ENCODE measurements at places on chromosomes 11 and 22.

DNA sequence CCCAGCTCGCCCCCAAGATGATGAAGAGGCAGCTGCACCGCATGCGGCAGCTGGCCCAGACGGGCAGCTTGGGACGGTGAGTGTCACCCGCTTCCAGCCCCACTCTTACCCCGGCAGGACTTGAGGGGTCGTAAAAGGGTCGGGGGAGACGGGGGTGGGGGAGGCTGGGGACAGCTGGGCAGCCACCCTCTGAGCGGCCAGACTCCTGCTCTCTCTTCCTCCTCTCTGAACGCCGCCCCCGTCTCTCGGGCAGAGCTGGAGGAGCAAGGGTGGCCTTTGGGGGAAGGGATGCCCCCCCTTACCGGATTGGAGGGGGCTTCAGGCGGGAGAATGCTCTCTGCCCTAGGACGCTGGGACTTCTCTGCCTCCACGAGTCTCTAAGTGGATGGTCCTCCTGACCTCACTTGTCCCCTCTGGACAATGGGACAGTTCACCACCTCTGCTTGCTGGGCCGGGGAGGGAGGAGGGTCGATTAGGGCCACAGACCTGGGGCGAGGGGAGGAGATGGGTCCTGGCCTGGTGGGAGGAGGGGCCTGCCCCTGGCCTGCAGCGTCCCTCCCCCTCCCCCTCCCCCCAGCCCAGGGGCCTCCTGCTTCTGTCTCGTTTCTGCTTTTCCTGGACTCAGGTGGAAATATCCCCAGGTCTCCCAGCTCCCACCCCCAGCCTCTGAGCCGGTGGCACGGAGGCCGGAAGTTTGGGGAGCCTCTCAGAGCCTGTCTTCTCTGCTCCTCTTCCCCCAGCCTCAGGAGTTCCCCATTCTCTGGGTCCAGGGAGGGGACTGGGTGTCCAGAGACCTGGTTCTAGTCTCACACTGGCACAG, 512 bp downstream of the SH3BP1 start:
- no peak for DNase-seq

GRCh38 chr11:126132319-126132718, 69.7 kb upstream of the CDON start:
- DNase-seq, result no peak

DNA sequence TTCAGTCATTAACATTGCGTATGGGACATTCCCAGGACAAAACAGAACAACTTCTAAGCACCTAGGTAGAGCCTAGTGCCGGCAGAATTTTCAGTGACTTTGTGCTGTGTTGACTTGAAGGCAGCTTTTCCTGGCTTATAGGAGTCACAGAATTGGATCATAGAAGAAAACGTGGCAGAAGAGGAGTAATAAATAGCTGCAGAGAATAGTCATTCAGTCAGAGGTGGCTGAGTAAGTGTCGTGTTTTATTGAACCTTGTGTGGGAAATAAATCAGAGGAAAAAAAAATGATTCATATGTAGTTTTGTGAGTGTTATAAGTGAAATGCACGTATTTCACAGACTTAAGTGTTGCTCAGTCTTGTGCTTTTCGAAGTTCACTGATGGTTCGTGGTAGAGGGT, 2.1 kb downstream of the BARX2 start:
- DNase-seq, result no peak

DNA sequence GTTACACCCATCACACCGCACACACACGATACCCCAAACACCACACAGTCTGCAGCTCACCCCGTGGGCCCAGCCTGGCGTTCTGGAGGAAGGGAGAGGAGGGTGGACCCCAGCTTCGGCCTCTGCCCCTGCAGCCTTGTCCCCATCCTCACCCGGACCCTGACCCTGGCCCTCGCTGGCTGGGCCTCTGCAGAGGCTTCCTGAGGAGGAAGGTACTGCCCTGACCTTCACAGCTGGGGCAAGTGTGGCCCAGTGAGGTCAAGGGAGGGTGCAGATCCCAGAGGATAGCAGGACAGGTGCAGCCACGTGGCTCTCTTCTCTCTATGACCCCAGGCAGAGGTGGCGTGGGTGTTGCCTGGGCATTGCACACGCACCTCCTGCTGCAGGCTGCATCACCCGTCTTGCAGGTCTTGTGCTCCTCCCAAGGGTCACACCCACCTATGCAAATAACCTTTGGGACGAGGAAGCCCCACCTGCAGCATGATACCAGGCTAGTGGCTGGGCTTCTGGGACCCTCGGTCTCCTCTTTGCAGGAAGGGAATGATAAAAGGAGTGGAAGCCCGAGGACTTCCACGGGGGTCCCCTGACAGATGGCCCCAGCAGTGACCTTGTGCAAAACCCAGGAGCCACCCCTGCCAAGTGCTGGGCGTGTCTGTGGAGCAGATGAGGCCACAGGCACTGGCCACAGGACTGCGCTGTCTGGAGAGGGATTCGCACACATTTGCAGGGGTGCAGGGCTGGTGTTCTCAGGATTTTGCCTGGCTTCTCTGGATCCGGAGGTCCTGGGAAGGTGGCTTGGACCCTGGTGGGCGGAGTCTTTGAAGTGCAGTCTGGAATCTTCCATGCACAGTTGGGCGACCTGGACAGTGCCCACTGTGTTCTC, 1241.5 kb downstream of the BRD1 start:
- no peak for DNase-seq

GRCh38 chr11:131591051-131591461, 220.6 kb downstream of the NTM start:
- DNase-seq, result no peak

DNA sequence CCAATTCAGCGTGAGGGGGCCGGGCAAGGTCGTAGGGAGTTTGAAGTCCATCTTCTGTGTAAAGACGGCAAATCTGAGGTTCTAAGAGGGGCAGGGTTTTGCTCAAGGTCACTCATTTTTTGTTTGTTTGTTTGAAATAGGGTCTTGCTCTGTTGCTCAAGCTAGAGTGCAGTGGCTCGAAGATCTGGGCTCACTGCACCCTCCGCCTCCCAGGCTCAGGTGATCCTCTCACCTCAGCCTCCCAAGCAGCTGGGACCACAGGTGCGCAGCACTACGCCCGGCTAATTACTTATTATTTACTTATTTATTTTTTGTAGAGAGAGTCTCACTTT, 355 bp upstream of the AP1B1 start:
- no peak for DNase-seq

GRCh38 chr22:22684580-22685561, 40.5 kb downstream of the GGTLC2 start:
- no peak for DNase-seq

- no peak for DNase-seq
These were observed 15.6 kb upstream of the SHISAL1 start for GRCh38 chr22:44328326-44328725.

GRCh38 chr11:36328966-36329673, 33.0 kb downstream of the PRR5L start:
- no peak for DNase-seq

DNA sequence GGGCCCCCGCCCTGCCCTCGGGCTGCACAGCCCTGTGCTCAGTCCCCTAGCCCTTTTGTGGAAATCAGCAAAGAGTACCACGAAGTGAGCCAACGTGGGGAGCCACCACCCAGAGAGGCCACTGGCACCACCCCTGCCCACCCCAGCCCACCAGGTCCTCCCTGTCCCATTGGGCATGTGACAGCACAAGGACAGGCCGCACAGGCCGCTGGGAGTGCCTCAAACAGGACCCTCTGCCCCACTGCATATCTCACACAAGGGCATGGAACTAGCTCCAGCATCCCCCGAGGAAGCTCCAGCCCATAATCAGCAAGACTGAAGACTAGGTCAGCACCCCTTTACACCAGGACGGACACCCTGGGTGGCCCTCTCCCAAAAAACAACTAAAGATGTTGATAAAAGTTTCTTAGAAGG, 29.7 kb downstream of the GNB1L start:
- DNase-seq, result no peak

DNA sequence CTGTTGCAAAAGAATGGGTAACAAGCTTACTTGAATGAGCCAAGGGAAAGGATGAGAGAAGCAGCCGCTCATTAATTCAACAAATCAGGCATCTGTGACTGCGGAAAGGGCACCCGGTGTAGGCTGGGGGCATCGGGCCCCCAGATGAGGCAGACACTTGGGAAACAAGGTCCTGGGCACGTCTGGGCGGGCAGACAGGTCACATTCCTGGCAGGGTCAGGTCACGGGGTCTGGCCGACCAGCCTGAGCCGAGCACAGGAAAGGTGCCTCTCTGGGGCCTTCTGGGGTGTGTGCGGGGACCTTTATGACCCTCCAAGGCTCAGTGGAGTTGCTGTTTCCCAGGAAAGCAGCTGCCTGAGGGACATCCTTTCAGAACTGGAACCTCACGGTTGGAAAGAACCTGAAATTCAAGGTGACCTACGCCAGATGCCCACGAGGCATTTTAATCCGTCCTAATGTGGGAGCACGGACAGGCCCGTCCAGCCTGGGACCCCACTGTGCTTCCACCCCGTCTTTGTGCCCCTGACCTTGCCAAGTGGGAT, 57.1 kb downstream of the ST14 start:
- no peak for DNase-seq

- no peak for DNase-seq
These were observed 256.0 kb downstream of the ETS1 start for GRCh38 chr11:128331317-128331716.

- no peak for DNase-seq
These were observed 696 bp upstream of the MICAL2 start for GRCh38 chr11:12109591-12110196.

DNA sequence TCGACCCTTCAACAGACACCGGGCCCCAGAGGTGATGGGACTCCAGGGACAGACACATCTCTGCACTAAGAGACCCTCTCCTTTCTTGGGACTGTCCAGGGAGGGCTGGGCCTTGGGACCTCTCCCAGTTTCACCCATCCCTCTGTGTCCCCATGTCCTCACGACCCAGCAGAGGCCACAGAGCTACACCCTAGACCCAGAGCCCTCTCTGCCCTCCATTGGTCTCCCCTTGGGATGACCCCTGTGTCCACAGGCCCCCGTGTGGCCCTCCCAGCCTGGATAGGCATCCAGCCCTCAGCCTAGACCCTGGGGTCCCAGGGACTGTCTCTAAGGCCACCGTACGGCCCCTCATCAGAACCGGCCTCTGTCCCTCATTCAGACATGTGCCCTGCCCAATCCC, 7.5 kb upstream of the DRICH1 start:
- DNase-seq, result no peak

DNA sequence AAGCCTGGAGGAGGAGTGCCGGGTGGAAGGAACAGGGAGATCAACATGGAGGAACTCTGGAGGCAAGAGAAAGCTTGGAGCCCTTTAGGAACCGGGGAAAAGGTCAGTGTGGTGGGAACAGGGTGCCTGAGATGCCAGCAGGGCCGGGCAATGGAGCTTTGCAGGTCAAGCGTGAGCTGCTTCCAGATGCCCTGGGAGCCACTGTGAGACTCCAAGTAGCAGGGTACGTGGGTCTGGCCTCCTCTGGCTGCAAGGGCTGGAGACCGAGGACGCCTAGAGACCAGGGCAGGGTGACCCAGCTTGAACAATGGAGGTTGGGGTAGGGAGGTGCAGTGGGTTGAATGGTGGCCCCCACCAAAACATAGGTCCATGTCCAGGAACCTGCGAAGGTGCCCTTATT, 15.6 kb upstream of the EMID1 start:
- DNase-seq, result no peak

GRCh38 chr11:120956710-120957495, 67.0 kb upstream of the TBCEL start:
- no peak for DNase-seq

DNA sequence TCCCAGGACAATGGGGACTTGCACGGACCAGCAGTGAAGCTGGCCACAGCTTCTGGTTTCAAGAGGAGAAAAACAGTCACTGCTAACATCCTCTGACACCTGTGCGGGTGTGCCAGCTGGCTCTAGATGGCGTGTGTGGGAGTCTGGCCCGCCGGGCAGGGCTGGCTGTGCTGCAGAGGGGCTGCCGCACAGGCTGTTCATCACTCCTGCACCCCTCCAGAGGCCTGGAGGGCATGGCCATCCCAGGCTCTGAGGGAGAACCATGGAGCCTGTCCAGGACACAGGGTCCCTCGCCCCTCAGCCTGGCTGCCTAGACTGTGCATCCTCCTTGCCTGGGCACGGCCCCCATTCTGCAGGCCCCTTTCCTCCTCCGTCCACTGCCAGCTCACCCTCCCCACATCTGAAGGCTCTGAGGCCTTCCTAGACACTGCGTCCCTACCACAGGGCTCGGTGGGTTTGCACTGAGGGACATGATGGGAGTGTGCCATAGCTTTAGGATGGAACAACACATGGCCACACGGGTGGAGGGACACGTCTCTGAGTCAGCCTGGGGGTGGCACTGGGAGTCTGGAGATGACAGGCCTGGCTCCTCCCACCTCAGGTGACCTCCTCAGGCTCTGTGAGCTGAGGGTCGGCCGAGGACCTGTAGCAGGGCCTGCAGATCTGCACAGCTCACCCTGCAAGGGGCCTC, 42.1 kb upstream of the GNB1L start:
- no peak for DNase-seq

- no peak for DNase-seq
These were observed 43.5 kb upstream of the TCF20 start for GRCh38 chr22:42313804-42314581.

GRCh38 chr11:1449490-1450243, 36.9 kb downstream of the MOB2 start:
- DNase-seq, result no peak

DNA sequence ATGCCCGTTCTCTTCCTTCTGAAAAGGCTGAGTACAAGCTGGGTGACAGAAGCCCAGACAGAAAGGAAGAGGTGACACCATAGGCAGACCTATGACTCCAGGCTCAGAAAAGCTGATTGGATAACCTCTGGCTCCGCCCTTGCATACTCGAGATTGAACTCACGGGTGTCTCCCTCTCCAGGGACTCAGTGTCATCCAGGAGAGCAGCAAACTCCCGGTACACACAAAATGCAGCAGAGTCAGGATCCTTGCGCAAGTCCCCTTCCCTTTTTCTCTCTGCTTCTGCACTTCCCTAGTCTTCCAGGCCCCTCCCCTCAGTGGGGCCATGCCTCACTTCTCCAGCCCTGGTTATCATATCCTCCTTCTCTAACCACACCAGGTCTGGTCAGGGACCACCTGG, 9.8 kb downstream of the SCN4B start:
- DNase-seq, result no peak

DNA sequence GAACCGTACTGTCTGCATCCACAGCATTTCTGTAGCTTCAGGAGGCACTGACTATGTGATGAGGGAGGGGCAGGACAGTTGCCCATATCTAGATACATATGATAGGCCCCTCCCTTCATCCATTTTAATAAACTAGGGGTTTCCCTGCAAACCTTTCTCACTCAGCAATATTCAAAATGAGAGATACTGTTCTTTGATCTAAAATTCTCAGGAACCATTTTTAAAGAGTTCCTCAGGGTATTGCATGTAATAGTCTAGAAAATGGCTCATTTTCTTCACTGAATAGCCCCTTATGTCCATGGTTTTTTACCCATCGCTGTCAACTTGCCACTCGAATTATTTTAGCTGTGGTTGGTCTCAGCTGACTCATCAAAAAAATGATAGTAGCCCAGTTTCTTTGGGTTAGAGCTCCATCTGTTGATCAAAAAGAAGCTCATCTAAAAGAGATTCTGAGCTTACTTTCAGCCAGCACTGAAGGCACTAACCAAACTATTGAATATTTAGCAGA, 37.0 kb upstream of the DNAJB7 start:
- DNase-seq, result no peak

GRCh38 chr11:92967178-92967577, 2.3 kb upstream of the MTNR1B start:
- DNase-seq, result no peak

Data from stimulated activated CD4-positive, alpha-beta T cell treated with anti-CD3 and anti-CD28 coated beads, Interleukin-15, amount 100 ng/mL, for 1 hour (primary cell).